ENCODE measurements at places on chromosomes 16 and 17.

GRCh38 chr16:84650062-84650991, 2.0 kb downstream of the KLHL36 start:
- DNase-seq = no peak

- no peak for DNase-seq
Measured at GRCh38 chr17:9364837-9365430, 210.7 kb downstream of the STX8 start.

DNA sequence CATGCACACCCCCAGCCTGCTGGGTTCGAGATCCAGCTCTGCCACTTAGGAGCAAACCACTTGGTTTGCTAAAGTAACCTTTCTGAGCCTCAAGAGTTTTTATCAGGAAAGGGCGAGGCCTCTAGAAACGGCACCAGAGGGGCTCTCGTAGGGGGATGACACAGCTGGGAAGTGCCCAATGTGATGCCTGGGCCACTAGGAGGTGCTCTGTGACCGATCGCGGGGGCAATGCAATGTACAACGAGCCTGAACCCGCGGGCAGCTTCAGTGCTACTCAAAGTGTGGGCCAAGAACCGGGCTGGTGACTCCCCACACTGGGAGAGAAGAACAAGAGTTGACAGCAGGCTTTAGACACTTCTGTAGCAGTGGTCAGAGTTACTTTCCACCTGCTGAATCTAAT, 9.4 kb downstream of the C16orf89 start:
- DNase-seq = no peak

DNA sequence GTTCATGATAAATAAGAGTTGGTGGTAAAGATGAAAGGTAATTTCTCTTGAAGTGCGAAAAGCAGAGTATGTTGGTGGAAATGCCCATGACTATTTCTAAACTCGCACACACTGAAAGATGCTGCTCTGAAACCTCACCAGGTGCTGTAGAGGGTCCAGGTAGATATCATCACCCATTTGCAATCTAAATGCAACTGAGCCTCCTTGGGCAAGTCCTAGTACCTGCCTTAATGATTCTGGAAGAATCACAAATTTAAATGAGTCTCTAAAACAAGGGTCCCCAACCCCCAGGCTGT, 5.9 kb upstream of the MMD start:
- DNase-seq = no peak

- no peak for DNase-seq
Measured at GRCh38 chr17:19873346-19873745, 5.6 kb upstream of the ULK2 start.

GRCh38 chr17:10094797-10095196, 103.6 kb downstream of the GAS7 start:
- no peak for DNase-seq

DNA sequence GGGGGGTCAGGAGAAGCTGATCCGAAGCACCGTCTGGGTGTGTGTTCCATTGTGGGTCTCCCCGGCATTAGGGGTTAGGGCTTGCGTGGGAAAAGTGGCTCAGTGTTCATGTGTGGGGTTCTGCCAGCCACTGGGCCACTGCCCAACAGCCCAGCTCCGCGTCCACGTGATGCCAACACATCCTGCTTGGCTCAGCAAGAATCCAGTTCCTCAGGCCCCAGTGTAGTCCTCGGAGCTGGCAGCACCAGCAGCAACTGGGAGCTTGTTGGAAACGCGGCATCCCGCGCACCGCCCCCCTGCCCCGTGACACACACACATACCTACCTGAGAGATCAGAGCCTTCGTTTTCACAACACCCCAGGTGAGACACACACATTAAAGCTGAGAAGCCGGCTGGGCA, 18.9 kb downstream of the LGALS9 start:
- no peak for DNase-seq

GRCh38 chr16:1346422-1347285, 5.0 kb downstream of the TSR3 start:
- no peak for DNase-seq

DNA sequence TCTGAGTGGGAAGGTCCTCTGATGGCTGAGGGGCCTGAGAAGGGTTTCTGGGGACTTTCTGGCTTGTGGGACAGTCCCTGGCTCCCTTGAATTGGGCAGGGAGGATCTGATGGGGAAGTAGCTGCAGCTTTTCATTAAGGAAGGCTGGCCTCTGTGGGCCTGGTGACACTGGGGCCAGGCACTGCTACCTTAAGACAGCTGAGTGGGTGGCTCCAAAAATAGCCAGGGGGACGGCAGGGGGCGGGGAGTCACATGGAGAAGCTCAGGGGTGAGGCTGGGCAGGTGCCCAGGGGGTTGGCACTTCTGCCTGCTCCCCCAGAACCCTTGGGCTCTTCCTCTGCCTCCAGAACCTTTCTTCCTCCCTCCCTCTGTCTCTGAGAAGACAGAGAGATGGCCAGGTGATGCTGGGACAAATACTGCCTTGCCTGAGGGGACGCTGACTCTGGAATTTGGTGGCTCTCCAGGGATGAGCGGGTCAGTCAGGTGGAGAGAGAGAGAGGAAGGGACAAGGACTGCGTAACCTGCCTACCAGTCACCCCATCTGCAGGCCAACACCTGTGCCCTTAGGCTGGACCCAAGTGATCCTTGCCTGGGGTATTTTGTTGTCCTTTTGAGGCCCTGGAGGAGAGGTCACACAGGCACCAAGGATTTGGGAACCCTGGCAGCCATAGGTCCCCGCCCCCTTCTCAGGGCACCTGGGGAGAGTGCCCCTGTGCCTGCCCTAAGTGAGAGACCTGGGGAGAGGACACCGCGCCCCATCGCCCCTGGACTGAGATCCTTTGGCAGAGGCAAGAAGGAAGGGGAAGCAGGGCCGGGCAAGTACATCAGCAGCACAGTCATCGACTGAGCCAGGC, 1.7 kb upstream of the SGCA start:
- no peak for DNase-seq

DNA sequence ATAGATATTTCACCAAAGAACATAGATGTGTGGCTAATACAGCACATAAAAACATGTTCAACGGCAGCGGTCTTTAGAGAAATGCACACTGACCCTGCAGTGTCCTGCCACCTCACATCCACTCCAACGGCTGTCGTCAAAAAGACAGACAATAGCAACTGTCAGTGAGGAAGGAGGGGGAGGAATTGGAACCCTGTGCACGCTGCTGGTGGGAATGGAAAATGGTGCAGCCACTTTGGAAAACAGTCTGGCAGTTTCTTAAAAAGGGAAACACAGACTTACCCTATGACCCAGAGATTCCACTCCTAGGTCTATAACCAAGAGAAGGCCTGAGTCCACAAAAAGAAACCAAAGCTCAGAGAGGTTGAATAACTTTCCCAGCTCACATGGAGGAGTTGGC, 7.7 kb downstream of the CEP295NL start:
- DNase-seq = no peak

- DNase-seq = peak; percentile 83
Measured at GRCh38 chr17:8209907-8210760, at the start of gene AURKB. Gene AURKB (minus strand): TSS chr17:8210575. CDS start chr17:8210224, 351 bp downstream.

GRCh38 chr16:75112734-75113491, 3.7 kb downstream of the LDHD start:
- no peak for DNase-seq

DNA sequence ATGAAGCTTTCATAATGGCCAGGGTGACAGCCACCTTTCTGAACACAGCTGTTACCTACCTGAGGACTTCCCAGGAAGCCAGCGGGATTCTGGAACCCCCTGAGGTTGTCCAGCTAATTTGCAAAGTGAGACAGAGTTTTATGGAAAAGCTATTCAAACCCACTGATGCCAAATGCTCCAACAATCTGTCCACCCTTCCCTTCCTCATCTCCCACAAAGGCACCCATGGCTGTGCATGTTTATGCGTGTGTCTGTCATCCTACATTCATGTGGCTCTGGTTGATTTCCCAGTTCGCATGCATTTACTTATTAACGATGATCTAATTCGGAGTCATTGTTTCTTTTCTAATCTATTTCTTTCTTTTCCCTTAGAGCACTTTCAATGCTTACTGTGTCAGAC, 217.1 kb downstream of the SLC39A11 start:
- no peak for DNase-seq

GRCh38 chr17:73292031-73292531, 19.7 kb downstream of the CDC42EP4 start:
- no peak for DNase-seq

- DNase-seq = no peak
Measured at GRCh38 chr17:40884708-40885512, at the start of gene KRT20. Gene KRT20 (minus strand): TSS chr17:40885242. CDS start chr17:40885185, 57 bp downstream.

DNA sequence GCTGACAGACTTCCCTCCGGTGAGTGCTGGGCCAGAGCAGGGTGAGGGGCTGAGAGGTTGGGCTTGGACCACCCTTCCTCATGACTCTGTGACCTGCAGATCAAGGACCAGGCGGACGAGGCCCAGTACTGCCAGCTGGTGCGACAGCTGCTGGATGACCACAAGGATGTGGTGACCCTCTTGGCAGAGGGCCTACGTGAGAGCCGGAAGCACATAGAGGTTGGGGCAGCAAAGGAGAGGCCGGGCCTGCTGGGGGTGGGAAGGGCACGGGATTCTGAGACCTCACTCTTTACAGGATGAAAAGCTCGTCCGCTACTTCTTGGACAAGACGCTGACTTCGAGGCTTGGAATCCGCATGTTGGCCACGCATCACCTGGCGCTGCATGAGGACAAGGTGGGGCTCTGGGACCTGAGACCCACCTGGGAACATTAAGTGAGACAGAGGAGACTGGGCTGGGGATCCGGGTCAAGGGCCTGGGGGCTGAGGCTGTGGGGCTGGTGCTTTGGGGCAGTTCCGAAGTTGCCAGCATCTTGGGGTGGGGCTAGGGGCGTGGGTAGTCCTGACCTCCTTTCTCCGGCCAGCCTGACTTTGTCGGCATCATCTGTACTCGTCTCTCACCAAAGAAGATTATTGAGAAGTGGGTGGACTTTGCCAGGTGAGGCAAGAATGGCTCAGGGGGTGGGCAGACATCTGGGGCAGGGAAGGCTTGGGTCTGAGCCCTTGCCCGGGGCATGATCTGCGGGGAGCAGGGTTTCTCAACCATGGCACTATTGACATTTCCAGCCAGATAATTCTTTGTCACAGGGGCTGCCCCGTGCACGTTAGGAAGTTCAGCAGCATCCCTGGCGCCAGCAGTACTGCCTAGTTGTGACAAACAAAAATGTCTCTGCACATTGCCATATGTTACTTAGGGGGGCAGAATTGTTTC, 2.2 kb downstream of the BCKDK start:
- no peak for DNase-seq

DNA sequence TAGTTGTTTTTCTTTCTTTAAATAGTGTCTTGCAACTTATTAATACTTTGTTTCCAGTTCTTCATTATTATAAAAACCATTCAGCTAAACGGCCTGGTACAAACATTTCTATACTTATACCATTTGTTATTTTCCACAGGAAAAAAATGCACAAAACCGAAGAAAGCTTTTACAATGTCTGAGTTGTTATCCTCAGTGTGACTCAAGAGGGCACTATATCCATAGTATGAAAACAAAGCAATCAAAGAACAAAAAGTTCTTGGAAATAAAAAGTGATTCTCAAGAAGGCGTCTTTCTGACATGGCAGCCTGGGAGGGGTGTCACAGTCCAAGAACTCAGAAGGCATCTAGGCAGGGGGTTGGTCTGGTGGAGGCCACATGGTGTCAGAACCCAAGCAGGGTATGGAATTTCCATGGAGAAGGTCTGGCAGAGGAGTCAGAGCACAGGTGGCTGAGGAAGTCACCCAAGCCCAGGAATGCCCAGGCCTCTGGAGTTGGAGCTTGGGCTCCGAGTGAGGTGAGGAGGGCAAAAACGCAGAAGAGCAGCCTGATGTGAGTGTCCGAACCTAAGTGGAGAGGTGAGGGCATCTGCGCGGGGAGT, 70.9 kb upstream of the ATP2A3 start:
- DNase-seq = no peak

DNA sequence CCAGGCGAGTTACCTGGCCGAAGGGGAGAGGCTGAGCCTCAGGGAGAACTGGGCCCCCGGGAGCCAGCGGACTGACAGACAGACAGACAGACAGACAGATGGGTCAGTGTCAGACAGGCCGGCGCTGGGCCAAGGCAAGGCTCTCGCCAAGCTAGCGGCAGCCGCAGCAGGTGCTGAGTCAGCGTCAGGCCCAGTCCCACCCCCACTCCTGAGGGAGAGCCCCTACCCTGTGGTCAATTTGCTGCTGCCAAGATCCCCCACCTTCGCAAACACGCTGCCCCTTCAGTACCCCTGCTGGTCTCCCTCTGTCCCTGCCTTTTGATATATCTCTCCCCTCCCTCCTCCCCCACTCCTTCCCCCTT, 1.5 kb downstream of the FGF11 start:
- DNase-seq = no peak

- DNase-seq = no peak
Measured at GRCh38 chr16:52069866-52070265, 477.1 kb downstream of the TOX3 start.

DNA sequence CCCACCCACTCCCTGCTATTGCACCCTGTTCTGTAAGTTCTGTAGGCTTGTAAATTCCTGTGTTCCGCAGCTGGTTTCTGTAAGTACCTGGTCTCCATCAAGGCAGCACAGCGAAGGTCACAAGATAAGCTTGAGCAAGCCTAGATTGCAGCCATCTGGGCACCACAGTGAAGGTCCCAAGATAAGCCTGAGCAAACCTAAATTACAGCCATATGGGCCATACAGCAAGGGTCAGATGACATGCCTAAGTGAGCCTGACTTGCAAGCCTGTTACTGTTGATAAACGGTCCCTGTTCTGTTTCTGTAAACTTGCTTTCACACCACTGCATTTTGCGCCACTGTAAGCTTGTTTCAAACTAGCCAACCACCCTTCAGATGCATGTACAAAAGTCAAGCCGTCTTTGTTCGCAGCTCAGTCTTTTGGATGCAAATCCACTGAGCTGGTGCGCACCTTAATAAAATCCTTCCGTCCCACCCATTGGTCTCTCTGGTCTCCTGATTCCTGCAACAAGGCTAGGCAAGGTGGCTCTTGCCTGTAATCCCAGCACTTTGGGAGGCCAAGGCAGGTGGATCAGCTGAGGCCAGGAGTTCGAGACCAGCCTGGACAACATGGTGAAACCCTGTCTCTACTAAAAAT, 42.6 kb upstream of the ATF7IP2 start:
- DNase-seq = no peak

DNA sequence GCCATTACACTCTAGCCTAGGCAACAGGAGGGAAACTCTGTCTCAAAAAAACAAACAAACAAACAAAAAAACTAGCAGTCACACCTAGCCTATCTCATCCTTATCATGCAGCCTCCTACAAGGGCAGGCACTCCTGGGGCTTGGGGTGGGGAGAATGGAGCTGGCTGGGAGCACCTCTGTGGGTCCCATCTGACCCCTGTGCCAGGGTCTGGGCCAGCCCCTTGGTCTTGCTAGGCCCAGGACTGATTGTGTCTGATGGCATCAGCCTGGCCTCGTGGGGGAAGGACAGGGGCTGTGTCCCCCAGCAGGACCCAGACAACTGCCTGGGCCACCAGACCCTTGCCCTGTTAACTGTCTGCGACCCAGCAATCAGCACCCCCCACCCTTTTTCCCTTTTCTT, 49.8 kb downstream of the SREBF1 start:
- no peak for DNase-seq
